ENCODE measurements at places on chromosomes 12 and 14. TPM values are rescaled to one million over a fixed set of nuclear protein-coding genes. Genes with fewer than 3 reads are reported as not detected.

DNA sequence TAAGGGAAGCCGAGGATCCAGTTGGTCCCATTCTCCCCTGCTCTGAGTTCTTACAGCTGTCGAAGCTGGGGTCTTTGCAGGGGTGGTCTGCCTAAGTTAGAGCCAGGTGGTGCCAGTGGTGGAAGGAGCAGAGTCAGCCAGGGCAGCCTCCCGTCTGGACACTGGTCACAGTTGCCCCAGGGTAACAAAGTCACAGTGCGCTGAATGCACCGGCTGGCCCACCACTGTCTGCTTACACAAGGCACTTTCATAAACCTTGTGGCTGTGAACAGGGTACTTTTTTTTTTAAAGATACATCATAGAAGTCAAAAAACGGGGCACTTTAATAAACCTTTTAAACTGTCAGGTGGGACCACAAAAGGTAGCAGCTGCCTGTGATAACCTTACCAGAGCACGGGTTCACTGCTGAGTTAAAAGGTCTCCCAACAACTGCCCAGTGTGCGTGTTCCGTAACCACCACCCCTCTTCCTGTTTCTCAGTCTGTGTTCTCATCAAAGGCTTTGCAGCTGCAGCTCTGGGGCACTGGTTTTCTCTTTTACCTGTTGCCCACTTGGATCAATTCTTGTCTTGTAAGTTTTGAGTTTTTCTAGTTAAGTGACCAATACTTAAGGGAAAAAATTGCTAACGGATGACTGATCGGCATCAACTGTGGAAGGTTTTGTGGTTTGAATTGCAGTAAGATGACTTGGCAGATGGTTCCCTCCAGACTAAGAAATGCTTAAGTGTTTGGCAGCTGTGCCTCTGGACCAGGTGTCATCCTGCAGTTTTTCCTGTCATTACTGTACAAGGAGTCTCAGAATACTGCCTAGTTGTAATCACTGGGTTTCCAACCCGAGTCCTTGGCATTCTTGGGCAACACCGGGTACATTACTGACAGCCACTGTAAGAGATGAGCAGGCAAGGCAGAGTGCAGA, 55.9 kb downstream of the DYNC1H1 start:
- DNase-seq, result no peak

DNA sequence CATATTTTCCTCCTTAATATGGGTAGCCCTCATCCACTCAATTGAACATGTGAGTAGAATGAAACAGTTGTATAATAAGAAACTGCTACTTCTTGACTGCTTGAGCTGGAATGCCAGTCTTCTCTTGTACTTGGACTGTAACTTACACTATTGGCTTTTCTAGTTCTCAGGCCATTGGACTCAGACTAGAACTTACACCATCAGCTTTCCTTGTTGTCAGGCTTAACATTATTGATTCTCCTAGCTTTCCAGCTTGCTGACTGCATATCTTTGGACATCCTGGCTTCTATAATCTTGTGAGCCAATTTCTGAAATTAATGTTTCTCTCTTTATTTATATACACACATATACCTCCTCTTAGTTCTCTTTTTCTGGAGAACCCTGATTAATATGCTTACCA, 24.8 kb downstream of the CCDC91 start:
- DNase-seq, result no peak

- DNase-seq, result peak; percentile 4
These were observed 120.3 kb downstream of the GARIN6 start for GRCh38 chr12:99767809-99768208.

DNA sequence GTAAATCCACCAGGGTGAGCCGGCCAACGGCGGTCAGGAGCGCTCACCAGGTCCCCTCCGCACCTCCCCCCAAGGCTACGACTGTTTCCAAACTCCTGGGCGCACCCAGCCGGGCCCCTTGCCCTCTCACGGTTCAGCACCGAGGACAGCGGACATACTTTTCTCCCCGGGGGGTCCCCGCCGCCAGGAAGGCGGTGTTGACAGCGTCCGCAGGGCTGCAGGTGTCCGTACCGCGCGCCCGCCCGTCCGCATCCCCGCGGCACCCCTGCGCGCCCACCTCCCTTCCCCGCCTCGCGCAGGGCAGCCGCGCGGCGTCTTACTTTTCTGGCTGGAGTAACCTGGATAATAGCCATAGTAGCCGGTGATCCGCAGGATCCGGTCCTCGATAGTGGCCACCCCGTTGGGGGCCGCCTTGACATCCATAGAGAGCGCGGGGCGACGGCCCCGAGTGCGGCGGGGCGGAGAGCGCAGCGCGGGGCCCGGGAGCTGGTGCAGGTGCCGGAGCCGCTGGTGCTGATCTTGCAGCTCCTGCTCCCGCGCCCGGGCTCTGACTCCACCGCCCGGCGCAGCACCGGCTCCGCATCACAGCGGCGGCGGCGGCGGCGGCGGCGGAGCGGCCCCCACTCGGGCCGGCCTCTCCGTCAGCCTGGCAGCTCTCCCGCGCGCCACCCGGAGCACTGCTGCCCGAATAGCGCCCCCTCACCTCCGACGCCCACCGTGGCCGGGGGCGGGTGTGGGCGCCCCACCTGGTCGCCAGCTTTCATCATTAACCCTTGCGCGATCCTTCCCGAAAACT, at the start of gene SLC35F4:
SLC35F4 (minus strand) TSS at position 690 of the 796 bp plus-strand sequence.
- peak; percentile 51 for DNase-seq

- DNase-seq, result no peak
These were observed 66.0 kb downstream of the DENND5B start for GRCh38 chr12:31524791-31525495.

- DNase-seq, result peak; percentile 80
These were observed 6.0 kb upstream of the GPR84 start for GRCh38 chr12:54370171-54370730.

The CDH24 gene
- polyA plus RNA-seq, result 5.1 TPM

The GAPDH gene
- polyA plus RNA-seq, result 3,265 TPM
